AG08395 (cell line): ENCODE measurements at places on chromosomes 6 and 20.

DNA sequence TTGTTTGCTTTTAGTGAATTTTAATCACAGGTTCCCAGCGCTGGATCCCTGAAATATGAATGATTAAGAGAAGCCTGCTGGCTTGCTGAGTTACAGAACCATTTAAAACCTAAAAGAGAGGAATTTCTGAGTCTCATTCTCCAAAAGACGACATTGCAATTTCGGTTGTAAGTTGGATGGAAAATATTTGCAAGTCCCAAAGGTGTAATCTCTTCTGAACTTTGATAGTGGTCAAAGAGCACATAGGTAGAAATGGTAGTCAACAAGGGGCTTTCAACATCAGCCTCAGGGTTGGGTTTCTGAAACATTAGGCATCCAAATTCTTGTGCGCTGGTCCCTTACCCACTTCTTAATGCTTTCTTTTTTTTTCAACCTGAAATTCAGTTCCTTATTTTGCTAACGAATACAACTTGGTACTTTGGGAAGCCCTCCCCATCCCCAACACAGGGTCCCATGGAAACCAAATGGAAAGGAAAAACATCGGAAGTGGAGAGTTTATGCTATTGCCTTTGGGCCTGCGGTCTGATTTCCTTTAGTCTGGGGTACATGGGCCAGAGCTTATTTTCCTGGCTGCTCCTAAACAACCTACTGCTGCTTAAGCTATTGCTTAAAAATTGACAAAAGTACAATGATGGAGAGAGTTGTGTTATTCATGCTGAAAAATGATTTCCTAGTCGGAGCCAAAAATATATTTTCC is 117.0 kb upstream of the KCNK16 start:
- DNase-seq: no peak

- no peak for DNase-seq
Measured at GRCh38 chr6:156182356-156182755, 594.8 kb upstream of the ARID1B start.

DNA sequence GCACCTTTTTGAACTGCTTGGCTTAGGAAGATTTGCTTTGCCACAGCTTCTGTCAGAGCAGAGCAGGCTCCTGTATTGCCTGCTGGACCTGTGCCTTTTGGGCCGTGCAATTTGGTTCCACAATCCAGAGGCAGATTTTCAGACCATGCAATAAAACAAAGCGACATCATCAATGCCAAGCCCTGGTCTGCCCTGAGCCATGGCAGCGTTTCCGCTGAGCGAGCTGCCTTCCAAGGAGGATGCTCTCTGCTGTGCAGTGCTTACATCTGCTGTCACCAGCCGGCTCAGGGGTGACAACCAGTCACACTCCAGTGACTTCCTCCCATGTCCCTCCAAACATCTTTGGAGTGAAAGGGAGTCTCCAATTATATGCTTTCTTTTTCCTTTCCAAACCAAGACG is 282.2 kb downstream of the CDH26 start:
- no peak for DNase-seq

DNA sequence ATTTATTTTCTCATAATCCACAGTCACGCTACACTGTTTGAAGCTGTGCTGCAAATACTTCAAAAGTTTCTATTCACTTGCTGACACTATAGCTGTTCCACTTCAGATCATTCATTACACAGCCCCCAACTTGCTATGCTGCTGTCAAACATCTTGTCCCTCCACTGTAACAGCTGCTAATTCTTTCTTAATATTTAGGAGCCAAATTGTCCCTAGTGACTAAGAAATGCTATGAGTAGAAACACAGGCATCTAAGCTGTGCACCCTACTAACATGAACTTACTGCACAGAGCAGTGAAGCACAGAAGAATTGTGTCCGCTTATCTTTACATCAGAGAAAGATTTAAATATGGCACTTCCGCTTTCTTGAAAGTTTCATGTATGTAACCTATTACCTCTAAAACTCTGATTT is 91.3 kb downstream of the PDE10A start:
- DNase-seq: no peak

DNA sequence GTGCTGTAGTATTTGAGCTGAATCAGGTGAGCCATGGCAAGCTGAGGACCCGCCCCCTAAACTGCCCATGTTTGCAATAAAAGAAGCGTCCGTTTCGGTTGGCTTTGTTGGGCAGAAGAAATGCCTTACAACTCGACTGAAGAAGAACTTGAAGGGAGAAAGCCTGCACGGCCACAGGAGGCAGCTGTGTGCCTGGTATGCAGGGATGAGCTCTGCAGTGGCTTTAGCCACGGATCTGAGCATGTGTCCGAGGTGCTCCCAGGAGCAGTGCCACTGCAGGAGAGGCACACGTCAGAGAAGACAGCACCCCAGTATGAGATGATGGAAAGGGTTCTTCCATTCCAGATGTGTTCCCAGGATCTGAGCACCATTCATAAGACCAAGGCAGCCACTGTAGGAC is 23.5 kb downstream of the KIZ start:
- no peak for DNase-seq

GRCh38 chr20:4925842-4926530 is 75.3 kb downstream of the SLC23A2 start:
- peak; percentile 27 for DNase-seq

GRCh38 chr6:5401845-5402738 is 140.8 kb downstream of the FARS2 start:
- no peak for DNase-seq

DNA sequence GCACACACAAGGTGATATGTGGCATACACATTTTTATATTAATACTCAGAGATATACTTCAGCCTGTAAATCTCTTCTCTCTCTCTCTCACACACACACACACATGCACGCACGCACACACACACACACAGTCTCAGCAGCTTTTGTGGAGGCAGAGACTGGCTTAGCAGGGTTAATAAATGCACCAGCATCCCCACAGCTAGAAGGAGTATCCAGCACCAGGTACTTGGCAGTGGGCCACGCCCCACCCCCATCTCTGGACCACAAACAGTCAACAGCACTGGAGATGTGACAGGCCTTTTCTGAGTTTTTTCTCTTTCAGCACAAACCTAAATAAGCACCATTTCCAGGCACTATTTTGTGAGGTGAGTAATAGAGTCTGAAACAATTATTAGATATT is 47.3 kb upstream of the LRFN2 start:
- DNase-seq: no peak

GRCh38 chr6:1029141-1029540 is 282.8 kb upstream of the FOXQ1 start:
- peak; percentile 45 for DNase-seq

DNA sequence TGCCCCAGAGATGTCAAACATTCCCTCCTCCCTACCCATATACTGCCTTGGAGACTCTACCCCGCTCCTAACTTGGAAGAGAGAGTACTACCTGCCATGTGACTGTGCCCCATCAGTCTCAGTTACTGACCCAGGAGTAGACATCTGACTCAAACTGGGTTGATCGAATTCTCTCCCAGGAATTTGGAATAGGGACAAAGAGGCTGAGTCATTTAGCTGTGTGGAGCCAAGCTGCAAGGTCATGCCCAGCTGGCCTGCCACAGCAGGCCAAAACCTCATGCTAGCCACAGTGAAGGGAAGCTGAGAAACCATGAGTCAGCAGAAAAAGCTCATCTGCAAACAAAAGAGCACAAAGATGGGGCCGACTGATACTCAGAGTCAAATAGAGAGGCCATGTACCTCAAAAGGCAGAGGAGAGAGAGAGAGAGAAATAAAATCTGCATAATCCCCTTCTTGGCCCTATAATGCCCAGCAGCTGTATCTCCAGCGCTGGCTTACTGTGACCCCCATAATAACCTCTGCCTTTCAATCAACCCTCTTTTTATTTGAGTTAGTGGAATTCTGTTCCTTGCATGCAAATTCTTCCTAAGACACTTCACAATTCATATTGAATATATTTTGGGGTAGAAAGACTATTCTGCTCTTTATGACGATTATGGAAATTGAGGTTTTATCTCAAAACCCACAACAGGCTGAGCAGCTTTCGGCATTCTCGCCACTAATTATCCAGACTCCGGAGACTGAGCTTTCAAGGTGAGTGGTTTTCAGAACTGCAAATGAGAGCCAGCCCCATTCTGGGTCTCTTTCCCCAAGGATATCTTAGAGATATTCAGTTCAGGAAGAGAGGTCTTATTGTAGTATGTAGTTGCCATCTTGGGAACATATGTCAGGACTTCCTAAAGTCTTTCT is 21.4 kb upstream of the AKIRIN2 start:
- DNase-seq: peak; percentile 93

GRCh38 chr6:84362193-84362821 is 134.9 kb upstream of the CEP162 start:
- DNase-seq: no peak

DNA sequence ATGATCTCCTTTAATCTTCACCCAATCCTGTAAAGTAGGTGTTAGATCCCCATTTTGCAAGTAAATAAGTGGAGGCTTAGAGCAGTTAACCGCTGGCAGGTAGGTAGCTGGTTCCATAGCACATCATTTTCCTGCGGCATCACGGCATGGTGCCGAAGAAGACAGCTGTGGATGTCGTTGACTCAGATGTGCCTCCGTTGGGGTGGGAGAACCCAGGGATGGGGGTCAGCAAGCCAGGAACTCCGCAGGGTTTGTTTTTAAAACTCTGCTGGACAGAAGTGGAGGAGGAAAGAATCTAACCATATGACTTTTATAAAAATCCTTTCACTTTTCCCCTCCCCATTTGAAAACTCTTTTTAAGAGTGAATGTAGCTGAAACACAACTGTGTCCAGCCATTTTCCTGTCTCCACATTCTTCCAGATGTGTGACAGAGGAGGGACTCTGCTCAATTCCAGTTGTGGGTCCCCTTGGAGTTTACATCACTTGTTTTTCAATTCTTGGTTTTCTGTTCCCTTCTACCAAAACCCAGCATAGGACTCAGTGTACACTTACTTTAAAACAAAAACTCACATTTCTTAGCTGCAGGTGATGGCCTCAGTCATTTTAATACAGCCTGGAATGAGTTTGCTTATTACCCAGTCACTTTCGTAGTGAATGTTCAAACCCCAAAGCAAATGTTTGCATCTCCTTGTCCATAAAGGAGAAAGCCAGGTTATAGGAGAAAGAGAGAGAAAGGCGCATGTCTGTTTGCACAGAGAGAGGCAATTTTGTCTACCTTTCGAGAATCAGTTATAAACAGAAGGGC is 27.6 kb upstream of the PI16 start:
- DNase-seq: no peak

GRCh38 chr20:1687053-1687452 is 29.5 kb upstream of the SIRPG start:
- DNase-seq: no peak

GRCh38 chr6:166005944-166006899 is 161.4 kb downstream of the TBXT start:
- DNase-seq: peak; percentile 62

DNA sequence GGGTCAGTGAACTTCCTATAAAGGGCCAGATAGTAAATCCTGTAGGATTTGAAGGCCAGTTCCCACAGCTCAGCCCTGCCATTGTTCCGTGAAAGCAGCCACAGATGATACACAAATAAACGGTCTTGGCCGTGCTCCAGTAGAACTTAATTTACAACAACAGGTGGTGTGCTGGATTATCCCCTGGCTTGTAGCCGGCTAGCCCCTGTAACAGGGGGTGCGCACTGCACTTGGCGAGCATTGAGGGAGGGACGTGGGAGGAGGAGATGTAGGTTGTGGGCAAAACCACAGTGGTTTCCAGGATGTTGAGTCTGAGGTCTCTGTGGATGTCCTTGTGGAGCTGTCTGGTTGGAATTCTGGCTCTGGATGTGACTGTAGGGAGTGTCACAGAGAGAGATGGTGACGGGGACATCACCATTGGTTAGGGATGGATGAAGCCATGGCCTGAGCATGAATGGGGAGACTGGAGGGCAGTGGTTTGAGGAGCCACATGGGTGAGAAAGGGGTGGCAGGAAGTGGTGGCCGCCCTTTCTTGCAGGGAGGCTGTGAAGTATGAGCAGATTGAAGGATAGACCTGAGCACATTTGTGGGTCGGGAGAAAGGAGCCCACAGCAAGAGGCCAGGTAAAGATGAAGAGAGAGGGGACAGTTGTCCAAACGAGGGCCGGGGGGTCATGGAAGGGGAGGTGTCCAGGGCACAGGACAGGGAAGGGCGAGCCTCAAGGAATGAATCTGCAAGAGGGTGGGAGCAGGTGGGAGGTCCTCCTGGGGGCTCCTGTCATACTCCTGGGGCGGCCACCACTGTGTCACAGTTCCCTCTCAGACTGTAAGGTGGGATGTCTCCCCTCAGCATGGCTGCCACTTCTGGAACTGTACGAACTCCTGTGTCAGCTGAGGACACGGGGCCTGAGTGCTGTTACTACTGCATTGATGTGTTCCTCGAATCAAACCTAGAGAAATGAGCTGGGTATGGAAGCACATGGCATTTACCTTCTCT is 53.6 kb downstream of the CDH26 start:
- no peak for DNase-seq

- no peak for DNase-seq
Measured at GRCh38 chr6:6901945-6902344, 205.8 kb upstream of the RREB1 start.

DNA sequence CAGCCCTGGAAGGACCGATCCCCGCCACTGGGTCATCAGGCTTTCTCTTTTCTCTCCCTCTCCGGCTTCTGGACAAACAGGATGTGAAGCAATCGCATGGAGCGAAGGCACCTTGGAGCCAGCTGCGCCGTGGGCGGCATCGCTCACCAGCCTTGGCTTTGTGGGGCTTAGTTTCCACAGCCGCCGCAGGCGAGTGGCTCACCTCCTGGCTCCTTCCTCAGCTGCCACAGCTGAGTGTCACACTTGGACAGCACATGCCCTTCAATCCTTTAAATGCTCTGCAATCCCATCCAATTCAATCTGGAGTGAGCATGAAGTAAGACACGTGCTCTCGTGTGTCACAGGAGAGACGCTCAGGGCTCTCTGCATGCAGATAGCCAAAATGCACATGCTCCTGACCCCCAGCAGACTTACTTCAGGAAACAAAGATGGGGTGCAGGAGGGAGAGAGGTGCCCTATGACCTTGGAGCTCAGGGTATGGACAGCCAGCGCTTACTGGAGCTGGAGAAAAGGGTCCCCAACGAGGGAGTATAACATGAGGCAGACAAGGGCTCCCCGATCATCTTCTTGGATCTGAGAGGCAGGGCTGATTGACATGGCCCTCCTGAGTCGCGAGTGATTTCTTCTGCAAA is 70.9 kb downstream of the BMP7 start:
- DNase-seq: peak; percentile 86

DNA sequence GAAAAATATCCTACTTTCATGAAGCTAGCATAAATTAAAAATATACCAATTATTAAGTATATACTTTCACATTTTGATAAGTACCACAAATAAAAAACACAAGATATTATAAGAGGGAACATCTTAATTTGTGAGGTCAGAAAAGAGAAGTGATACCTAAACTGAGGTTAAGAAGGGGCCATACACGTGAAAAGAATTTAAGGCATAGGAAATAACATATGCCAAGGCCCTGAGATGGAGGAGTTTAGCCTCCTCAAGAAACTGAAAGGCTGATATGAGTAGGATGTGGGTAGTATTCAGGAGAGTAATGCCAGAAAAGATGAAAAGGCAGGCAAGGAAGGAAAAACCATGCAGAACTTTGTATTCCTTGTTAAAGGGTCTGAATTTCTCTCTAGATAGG is 116.6 kb upstream of the HTR1E start:
- no peak for DNase-seq

GRCh38 chr6:86712039-86712438 is 225.3 kb upstream of the HTR1E start:
- no peak for DNase-seq
